ENCODE measurements at places on chromosomes 12 and 14. TPM values are rescaled to one million over a fixed set of nuclear protein-coding genes. Genes with fewer than 3 reads are reported as not detected.

The GLIPR1L1 gene
- total RNA-seq, result not detected

The ALX1 gene
- total RNA-seq, result 0.16 TPM

The KRAS gene
- 53.0 TPM for total RNA-seq

The ABCB9 gene
- 21.2 TPM for total RNA-seq

The ARL1 gene
- 38.4 TPM for total RNA-seq

The MYH7 gene
- total RNA-seq, result 0.31 TPM

DNA sequence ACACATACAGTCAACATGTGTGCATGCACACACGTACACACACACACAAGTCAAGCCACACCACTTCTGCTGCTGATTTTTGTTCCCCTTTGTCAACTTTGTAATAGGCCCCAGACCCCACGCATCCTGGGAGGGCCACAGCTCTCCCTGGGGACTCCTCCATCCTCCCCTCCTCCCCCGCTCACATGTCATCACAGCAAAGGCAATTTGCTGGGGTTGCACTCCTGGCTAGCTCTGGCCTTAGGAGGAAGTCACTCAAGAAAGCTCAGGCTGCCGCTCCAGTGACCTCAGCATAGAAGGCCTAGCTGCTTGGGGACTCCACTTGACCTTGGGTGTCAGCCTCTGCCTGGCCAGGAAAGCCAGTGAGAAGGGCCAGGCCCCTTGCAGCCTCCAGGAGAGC, 27.2 kb downstream of the NGB start:
- DNase-seq, result no peak

DNA sequence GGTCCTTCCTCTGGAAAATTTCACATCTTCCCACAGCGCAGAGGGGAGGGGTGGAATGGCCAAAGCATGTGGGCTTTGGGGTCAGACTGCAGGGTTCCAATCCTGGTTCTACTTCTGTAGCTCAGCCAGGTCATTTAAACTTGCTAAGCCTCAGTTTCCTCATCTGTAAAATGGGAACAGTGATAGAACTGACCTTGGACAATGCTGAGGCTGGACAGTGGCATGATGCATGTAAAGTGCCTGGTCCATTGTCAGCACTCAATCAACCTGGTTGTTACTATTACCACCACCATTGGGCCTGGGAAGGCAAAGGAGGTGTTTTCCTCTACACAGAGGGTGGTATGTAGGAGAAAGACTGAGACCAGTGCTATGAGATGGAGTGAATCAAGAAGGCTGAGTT, 162.8 kb downstream of the VRK1 start:
- DNase-seq, result no peak

- no peak for DNase-seq
Observed at GRCh38 chr12:109475993-109476806, 900 bp downstream of the KCTD10 start.

- peak; percentile 65 for DNase-seq
Observed at GRCh38 chr14:93984987-93985410, 8.6 kb upstream of the ASB2 start.

GRCh38 chr14:33957993-33958392, 7.1 kb upstream of the EGLN3 start:
- no peak for DNase-seq

GRCh38 chr12:107361970-107362369, 268.6 kb upstream of the CRY1 start:
- DNase-seq, result no peak

DNA sequence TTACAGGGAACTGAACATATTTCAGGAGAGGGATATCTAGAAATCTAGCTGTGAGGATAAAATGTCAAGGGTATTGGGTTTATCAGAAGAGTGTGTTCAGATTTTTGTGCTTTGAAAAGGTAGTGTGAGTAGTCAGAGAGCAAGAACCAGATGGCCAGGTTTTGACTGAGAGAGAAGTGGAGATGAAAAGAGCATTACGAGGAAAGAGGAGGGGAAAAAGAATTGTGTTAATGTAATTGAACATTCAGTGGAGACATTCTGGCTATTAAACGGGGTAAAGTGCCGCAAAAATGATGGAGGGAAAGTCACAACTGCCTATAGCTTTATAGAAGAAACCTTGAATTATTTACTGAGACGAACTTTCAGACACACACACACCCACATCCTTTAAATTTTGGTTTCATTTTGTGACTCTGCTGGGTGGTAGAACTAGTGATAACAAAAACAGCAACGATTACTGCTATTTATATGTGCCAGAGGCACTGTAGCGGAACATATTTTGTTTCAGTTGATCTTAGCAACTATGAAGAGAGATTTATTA, 213.6 kb downstream of the ERC1 start:
- no peak for DNase-seq

DNA sequence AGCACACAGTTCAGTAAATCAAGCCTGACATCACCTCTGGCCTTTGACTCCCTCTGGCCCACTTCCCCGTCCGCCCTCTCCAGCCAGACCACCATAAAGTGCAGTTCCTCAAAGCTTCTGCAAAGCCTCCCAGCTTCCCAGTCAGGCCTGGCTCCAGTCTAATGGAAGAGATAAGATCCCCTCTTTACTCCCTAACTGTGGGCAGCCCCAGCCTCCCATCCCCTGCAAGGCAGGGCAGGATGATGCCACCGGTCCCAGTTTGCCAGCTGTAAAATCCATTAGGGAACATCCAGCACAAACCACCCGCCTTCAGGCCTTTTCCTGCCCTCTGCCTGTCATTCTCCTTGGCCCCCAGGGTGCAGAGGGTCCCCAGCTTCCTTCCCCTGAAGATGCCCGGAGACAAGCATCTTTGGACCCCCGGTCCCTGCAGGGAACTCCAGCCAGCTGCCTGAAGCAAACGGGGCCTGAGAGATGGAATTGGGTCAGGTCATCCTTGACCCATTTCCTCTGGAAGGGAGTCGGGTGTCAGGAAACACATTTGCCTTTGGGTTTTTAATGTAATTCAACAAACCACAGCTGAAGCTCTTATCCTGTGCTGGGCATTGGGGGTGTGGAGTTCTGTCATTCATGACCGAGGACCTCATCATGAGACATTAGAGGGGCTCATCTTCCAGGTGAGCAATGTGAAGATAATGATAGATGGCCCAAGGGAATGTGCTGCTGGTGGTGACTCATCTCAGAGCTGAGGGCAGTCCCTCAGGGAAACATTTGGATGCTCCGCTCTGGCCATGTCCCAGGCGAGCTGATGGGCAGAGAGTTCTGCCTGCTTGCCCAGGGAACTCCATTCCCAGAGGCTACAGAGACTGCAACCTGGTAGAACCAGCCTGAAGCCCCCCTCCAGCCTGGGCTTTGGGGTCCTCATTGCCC, 93.8 kb upstream of the CLMN start:
- DNase-seq, result no peak

DNA sequence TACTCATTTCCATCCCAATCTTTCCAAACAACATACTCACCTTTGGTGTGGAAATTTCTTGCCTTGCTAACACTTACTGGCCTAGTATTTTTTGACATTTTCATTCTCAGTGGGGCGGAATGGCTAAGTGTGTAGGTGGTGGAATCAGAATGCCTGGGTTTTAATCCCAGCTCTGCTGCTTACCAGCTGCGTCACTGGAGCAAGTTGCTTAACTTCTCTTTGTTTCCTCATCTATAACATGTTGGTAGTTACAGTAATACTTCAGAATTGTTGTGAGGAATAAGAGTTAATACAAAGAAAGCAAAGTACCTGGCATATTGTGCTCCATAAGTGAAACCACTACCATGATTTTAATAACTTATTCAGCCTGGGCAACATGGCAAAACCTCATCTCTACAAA, 3.0 kb upstream of the FAM177A1 start:
- DNase-seq, result no peak

- DNase-seq, result no peak
Observed at GRCh38 chr12:6570264-6570887, 2.3 kb upstream of the NOP2 start.

DNA sequence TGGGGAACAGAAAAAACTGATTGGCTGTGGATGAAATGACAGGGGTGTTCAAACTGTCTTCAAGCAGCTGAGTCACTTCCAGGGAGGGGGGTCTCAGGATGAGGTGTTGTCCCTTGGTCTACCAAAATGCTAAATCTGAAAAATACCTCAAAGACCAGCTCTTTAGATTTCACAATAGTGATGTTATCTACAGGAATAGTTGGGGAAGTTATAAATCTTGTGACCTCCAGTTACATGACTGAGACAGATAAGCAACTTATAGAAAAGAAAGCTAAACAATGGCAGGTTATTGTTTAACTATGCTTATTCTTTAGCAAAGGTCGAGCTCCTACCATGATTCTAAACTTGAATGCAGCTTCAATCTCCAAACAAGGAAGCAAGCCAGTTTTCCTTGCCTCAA, 125.4 kb downstream of the SYT10 start:
- DNase-seq, result no peak

GRCh38 chr14:102019006-102019540, 54.7 kb downstream of the DYNC1H1 start:
- DNase-seq, result peak; percentile 58

- DNase-seq, result no peak
Observed at GRCh38 chr14:80271389-80271788, 60.1 kb upstream of the DIO2 start.

DNA sequence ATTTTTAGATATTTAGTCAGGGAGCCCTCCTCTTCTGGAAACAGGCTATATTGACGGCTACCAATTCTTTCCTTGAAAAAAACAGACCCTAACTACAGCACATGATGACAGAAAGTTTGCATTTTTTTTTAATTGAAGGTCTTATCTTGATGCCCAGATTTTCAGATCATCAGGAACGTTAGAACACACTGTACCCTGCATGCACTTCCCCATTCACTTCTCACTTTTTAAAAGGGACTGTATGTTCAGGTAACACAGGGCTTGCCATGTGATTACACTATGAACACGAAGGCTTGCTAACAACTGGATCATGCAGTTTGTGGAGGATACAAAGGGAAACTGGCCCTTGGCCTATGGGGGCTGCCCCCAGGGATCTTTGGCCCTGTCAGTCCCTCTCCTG, 92.6 kb downstream of the RPS29 start:
- DNase-seq, result no peak

- no peak for DNase-seq
Observed at GRCh38 chr12:108126990-108127501, 2.0 kb upstream of the WSCD2 start.

DNA sequence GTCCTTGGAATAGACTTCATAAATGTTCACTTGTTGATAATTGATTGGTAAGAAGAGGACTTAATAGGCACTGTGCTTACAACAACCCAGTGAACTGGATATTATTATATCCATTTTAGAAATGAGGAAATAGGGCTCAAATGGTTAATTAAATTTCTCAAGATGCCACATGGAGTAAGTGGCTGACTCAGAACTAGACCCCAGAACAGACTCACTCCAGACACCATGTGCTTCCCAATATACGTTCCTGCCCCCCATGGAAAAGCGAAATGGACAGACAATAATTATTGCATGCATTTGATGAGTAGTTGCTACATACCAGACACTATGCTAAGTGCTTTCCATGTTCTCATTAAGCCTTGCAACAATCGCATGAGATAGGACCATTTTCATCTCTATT, 895 bp upstream of the ANKS1B start:
- no peak for DNase-seq

GRCh38 chr12:81679614-81680013, 79.5 kb downstream of the PPFIA2 start:
- no peak for DNase-seq

Data from occipital lobe (tissue), 3 donors.